ENCODE measurements at places on chromosomes 7 and 10.
A peak's percentile ranks its signal among the peaks of the same experiment; 100 is the strongest.

GRCh38 chr10:133230387-133231195 lies 574 bp downstream of the UTF1 start:
- DNase-seq: no peak

GRCh38 chr10:74891053-74891452 lies 64.7 kb downstream of the KAT6B start:
- DNase-seq: no peak

- no peak for DNase-seq
Measured at GRCh38 chr7:2928613-2929311, 84.7 kb upstream of the GNA12 start.

- DNase-seq: no peak
Measured at GRCh38 chr10:118714366-118714765, 40.4 kb downstream of the CACUL1 start.

GRCh38 chr7:18996583-18996982 lies 120.9 kb downstream of the TWIST1 start:
- no peak for DNase-seq

DNA sequence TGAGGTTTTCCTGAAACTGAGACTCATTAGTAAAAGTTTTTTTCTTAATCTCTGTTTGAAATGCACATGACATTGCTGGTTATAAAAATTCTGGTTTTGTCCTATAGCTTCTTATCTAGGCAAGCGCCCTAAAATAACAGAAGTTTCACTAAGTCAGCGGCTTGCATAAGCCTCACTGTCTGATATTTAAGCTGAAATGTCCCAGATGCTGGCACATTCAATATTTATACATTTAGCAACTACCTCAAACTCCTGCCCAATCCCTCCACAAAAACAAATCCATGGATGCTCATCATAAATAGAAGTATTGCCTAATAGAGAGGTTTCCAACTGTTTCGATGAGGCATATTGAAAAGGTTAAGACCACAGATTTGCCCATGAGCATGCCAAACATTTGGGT lies 83.1 kb upstream of the EGR2 start:
- DNase-seq: no peak

DNA sequence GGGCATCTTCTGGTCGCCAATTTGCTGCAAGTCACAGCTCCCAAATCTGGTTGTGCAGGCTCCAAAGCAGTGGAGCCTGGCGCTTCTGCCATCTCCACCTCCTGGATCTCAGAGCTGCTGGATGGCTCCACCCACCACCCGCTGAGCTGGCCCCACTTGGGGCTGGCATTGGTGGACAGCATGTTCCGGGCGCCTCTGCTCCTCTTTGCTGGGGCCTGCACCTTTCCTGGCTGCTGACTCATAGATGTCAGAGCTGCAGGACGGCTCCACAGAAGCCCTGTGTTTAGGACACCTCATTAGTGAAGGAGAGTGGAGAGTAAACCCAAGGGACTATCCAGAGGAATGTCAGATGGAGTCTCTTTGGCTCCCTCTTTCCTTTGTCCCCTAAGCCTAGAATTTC lies 27.4 kb downstream of the MAPK8 start:
- no peak for DNase-seq

DNA sequence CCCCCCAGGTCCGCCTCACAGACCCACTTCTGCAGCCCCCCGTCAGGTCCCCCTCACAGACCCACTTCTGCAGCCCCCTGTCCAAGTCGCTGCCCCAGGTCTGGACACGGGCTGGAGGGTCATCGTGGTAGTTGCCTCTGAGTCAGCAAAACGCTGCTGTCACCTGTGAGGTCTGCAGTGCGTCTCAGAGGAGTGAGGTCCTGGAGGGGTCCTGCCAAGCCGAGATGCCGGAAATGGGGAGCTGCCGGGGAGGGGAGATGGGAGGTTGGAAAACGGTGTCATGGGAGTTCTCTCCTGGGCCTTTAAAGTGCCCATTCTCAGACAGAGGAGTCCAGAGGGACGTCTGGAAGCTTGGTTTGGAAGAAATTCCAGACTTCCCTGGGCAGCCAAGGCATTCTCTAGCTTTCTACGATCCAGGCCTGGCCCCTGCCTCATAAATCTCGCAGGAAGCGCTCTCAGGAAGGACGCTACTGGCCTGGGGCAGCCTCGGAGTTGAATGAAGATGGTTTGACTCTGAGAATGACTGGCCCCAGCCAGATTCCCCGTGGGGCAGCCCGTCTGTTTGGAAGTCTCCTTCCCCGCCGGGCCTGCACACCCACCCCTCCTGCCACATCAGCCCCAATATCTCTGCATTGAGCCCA lies 38.7 kb downstream of the CALML3 start:
- DNase-seq: no peak

DNA sequence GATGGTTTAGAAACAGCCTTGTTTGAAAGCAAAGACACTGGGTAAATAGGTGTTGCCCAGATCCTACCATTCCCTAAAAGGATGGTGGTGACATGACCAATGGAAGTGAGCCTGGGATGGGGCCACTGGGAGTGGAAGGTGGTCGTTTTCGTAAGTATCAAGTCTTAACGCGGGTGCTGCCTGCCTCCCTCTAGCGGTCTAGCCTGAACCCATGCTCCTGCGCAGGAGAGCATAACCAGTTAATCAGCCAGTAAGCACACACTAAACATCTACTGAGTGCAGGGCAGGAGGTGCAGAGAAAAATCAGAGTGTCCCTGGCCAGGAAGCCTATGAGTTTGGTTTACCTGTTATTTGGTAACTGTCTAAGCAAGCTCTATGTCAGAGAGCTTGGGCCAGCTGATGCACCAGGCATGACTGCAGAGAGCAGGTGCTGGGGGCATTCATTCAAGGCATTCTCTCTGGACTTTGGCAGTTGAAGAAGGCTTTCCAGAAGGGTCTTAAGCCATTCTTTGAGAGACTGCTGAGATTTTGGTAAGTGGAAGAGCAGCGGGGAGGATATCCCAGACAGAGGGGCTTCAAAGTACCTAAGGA lies 930 bp downstream of the GARIN1A start:
- DNase-seq: peak; percentile 8

GRCh38 chr7:27605689-27606269 lies 56.9 kb downstream of the HIBADH start:
- DNase-seq: no peak

DNA sequence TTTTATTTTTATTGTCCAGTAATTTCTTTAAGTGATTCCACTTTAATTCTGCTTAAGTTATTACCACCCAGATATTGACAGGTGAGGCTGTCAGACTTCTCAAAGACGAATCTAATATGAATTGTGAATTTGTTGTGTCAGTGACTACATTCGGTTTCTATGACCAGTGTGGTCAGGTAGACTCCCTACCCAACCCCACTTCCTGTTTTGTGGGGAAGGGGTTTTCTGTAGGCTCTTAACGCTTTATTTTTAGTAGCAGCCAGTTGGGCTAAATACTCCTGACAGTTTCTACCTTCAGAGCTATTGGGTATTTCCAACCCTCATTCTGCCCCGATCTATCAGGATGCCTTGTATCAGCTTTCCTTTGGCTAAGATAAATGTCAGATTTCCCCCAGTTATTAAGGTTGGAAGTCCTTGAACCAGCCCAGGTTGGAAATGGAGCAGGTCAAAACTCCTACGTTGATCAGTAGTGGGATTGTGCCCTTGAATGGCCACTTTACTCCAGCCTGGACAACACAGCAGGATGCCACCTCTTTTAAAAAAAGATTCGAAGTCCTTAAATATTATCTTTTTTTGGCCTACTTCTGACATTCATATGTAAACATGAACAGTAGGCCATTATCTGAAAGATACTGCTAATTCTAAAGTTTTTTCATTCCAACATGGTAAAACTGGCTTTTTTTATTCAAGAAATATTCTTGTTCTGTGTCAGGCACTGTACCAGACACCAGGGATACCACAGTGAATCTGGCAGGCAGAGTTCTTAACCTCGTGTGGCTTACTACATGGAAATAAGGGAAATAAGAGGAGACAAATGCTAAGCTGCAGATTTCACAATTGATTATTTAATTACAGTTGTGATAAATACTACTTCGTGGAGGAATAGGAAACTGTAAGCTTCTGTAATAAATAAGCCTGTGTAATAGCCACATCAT lies 133.3 kb upstream of the SAMD8 start:
- peak; percentile 30 for DNase-seq

DNA sequence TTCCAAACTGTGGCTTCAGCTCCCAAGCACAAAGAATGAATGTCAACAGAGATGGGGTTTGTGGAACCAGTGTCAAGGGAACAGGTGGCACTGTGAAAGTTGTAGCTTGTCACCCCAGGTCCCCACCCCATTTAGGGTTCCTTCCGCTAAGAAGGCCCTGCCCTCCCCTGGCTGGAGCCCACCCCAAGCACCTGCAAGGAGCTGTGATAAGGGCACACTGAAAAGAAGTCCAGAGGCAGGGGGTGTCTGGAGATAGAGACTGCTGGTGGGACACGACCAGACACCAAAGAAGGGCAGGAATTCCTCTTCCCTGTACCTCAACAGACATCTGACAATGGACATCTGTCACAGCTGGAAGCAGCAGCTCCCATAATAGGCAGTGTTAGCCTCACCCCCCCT lies 4.5 kb downstream of the GRID1 start:
- DNase-seq: no peak

GRCh38 chr7:130593033-130593432 lies 75.5 kb downstream of the COPG2 start:
- no peak for DNase-seq

DNA sequence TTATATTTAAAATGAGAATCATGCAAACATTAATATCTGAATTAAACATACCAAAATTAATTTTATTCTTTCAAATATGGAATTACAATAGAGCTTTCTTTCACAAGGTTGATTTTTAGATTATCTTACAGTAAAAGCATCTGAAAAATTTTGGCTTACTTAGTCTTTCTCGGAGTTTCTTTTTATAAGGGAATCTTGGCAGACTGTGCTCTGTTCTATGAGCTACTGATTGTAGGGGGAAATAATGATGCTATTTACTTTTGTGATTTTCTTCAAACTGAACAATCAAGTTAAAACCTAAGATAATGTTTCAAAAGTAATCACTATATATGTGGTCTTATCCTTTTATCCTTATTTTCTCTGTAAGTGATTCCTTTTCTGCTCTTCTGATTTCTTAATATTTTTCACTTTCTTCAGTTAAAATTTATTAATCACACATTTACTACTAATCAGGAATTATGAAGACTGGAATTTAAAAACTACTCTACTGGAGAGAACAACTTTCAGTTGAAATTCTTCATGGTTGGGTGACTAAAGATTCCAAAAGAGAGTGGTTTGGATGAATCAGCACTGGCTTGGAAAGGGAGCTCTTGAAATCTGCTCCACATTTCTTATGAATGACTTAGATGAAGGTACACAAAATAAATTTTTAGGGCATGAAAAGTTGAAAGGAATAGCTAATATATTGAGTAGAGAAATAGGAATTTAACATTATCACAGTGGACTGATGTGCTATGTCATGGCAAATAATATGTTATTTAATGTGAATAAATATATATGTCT lies 103.9 kb downstream of the PPP1R9A start:
- DNase-seq: no peak

DNA sequence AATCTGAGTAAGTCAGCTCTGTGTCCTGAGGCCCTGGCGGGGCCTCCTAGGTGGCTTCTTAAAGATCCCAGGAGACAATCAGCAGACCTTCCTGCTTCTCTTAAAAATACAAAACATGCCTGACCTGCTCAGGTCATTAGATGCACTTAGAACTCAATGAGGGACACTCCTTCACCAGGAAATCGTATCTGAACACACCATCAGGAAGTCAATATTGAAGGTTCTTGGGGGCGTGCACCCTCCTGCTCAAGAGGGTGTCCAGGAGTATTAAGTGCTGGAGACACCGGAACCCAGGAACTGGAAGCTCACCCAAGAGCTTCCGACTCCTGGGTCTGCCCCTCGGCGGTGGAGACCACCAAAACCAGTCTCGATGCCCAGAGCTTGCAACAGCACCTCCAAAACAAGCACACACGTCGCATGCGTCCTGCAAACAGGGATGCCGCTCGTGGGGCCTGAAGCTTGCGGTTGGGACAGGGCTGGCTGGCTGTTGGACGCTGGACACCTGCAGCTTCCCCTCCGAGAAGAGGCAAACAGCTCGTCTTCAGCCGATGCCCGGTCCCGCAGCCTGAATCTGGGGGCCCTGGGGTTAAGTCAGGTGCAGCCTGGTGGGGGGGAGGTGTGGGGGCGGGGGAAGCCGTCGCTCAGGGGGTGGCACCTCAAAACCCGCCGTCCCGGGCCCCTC lies 803 bp downstream of the RAPGEF5 start:
- no peak for DNase-seq

GRCh38 chr10:63464402-63465292 lies 1.1 kb downstream of the JMJD1C start:
- DNase-seq: no peak

- no peak for DNase-seq
Measured at GRCh38 chr7:52273685-52274610, 761.5 kb upstream of the POM121L12 start.

DNA sequence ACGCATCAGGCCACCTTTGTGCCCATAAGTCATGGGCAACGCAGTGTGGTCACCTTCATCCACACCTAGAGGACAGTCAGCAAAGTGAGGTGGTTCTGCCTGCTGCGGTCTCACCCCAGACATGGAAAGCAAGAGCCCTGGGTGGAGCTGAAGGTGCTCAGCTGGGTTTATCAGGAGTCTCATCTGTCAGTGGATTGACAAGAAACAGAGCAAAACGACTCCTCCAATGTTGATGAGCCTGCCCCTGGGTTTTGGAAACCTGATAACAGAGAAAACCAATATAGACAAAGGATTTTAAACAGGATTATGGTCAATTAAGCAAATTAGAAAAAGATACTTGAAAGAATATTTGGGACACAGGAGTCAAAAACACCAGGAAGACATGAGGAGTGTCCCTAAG lies 229.3 kb upstream of the PRSS58 start:
- no peak for DNase-seq

DNA sequence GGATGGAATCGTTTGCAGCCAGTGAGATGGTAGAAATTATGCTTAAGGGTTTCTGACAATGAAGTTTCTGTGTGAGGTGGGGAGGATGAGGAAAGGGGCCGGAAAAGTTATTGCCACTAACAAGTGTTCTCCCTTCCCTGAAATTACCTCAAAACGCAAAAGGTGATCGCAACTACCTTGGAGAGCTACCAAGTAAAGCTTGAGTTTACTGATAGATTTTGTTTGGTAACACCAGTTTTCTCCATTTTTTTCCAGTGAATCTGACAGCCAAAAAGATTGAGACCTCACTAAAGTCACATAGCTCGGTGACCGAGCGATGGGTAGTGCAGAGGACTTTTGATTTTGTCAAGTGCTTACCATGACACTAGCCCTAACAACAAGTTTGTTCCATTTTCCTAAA lies 1.6 kb downstream of the SUV39H2 start:
- no peak for DNase-seq

GRCh38 chr10:22245567-22245966 lies 27.8 kb upstream of the EBLN1 start:
- no peak for DNase-seq

Measured in stimulated activated CD4-positive, alpha-beta T cell treated with anti-CD3 and anti-CD28 coated beads, TNF-alpha, amount 100 ng/mL, for 48 hours (primary cell).